ENCODE measurements at places on chromosomes 13 and 19.

- DNase-seq: no peak
These were observed 878 bp upstream of the ADAMTSL5 start for GRCh38 chr19:1513499-1514294.

DNA sequence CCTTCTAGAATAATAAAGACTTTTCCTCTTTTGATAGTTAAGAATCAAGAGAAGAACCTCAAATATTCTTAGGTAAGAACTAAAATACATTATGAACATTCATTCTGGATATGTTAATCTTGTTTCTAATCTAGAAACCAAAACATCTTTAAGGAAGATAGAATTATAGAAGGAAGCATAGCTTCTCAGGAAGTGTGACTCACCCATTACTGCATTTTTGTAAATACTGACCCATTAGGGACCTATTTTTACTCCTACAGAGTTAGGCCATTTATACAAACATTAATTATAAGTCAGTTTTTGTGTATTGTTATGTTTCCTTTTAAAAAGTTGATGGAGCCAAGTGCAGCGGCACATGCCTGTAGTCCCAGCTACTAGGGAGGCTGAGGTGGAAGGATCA, 147.1 kb downstream of the NUFIP1 start:
- DNase-seq: no peak

DNA sequence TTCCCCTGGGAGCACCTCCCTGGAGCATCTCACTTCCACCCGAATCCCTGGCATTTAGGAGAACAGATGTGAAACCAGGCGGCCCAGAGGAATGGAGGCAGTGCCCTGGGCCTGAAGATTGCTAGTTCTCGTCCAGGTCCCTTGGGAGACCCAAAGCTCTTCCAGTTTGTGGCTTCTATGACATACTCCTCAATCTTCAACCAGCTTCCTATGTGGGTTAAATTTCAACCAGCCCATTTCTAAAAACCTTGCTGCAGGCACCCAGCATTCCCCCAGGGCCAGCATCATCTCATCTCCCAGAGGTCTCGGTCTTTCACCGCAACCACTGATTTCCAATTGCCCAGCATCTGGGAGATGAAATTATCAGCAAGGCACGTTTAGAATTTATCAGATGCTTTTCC, 46.0 kb upstream of the STK24 start:
- no peak for DNase-seq

- no peak for DNase-seq
These were observed 2.4 kb downstream of the TIMM13 start for GRCh38 chr19:2424686-2425621.

GRCh38 chr13:38685974-38686576, 802 bp upstream of the FREM2 start:
- peak; percentile 8 for DNase-seq

DNA sequence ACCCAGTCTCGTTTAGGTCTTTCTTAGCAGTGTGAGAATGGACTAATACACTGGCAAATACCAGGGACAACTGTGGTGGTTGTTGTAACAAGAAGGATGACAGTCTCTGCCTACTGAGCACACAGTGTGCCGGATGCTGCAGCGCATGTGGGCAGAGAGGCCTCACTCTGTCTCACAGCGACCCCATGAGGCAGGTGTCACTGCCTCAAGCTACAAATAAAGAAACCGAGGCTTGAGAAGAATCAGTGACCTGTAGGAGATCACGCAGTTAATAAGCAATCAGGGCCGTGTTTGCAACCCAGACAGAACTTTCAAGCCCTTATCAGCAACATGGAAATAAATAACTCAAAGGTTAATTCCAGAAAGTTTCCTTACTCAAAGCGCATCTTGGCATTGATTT, 40.5 kb upstream of the GAS6 start:
- peak; percentile 55 for DNase-seq

DNA sequence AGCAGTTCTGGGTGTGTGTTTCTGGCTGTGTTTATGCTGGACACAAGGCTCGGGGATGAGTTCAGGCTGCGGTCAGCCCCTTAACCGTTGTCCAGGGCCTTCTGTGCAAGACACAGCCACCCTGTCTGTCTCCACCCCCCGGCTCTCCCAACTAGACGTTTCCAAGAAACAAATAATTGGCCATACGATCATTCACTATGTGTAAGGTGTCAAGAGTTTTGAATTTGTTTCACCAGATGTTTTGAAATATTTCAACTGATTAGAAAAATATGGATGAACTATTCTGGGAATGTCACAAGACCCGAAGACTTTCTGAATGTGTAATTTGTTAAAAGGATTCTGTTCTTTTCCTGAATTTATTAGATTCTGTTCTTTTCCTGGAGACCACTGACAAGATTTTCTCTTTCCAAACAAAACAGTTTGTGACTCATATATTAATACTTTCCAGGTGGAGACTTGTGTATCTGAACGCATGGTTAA, 318.2 kb downstream of the MYO16 start:
- no peak for DNase-seq

DNA sequence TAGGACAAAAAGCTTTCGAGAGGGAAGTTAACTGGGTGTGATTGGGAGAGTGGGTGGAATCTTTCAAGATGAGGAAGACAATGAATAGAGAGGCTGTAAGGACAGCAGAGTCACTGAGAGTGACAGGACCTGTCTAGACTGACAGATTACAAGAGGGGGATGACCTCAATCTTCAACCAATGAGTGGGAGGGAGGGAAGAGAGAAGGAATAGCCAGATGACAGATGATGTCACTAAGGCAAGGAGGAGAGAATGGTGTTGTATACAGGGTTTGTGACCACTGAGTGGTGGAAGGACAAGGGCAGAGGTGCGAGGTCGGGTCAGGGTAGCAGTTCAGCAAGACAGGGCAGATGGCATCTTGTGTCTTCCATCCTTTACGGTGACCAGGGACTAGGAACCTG, 5.8 kb upstream of the ILF3 start:
- DNase-seq: no peak

DNA sequence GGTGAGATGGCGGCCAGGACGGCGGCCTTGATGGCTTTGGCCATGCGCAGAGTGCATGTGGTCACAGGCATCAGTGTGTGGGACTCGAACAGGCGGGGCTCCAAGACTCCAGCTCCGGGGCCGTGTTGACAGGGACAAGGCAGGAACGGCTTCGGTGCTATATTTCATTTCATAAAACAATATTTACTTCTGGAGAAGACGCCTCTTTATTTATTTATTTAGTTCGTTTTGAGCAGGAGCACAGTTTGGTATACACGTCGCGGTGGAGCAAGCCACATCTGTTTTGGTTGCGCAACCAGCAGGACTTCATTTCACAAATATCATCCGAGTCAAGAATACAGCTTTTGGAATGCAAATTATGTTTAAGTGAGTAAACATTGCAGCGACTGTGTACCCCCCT, 166.7 kb upstream of the TSHZ3 start:
- DNase-seq: no peak

DNA sequence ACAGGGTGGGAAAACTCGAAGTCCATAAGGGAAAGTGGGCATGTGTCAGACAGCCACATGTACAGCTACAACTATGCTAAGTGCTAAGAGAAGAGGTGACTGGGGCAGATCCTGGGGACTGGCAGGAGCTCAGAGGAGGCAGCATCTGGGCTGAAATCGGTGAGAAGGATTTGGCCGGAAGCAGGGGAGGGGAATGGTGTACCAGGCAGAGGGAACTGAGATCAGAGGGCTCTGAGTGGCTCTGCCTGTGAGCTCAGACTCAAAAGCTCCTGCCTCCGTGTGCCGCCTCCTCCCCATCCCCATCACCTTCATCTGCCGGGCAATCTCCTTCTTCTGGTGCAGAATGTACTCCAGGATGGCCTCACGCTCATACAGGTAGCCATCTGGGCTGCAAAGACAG, 21.8 kb downstream of the NOSIP start:
- DNase-seq: no peak

GRCh38 chr13:25453850-25454365, 82.1 kb downstream of the ATP8A2 start:
- DNase-seq: no peak

DNA sequence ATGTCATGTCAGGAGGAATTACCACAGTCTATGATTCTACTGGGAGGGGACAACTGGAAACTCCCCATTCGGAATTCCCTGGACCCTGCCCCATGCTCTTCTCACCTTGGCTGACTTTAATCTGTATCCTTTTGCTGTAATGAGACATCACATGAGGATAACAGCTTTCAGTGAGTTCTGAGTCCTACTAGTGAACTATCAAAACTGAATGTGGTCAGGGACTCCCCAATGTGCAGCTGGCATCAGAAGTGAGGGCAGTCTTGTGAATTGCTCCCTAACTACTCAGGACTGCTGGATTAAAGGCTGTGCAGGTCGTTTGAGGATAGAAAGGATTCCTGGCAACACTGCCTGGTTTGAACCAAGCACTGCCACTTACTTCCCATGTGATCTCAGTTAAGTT, 15.2 kb downstream of the SIGLEC7 start:
- no peak for DNase-seq

DNA sequence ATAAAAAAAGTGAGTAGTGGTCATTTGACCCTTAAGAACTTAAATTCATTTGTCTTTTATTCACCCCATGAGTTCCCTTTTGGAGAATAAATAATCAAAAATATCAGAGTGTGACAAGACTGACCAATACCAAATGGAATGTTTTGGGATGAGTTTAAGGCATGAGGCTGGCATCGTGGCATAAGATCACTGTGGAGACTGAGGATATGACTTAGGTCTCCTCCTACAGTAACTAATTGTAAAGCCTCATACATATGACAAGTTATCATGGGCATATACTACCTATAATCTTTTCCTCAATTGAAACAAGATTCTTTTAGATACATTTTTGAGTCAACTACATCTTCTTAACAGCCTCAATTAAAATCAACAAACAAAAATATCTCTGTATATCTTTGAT, 782.0 kb downstream of the SLITRK1 start:
- DNase-seq: no peak

- no peak for DNase-seq
These were observed 2.7 kb upstream of the PLA2G4C start for GRCh38 chr19:48113190-48113917.

- no peak for DNase-seq
These were observed 46.4 kb downstream of the SOX1 start for GRCh38 chr13:112113348-112113747.

DNA sequence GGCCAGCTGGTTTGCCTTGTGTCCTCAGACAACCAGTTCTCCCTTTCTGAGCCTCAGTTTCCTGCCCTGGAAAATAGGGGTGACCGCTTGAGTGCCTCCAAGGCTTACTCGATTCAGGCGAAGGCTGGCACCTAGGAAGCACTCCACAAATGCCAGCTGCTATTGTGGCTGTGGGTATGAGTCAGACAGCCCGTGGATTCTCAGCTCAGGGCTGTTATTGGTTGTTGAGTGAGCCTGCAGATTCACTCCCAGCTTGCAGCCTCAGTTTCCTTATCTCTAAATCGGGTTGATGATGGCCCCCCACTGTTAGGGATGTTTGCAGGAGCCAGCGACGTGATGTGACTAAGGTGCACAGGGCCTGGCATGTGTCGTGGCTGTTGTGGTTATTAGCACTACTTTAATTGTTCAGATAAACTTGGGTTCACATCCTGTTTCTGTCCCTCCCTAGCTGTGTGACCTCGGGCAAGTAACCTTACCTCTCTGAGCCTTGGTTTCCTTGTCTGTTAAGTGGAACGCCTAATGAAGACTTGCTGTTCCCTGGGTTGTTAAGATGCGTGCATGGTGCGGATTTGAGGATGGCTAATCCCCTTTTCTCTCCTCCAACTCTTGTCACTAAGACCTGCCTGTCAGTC, 2.4 kb downstream of the MARK4 start:
- no peak for DNase-seq

GRCh38 chr19:21321996-21322395, 7.2 kb downstream of the ZNF708 start:
- no peak for DNase-seq

GRCh38 chr13:55155046-55155445, 1985.7 kb upstream of the PRR20A start:
- DNase-seq: no peak

DNA sequence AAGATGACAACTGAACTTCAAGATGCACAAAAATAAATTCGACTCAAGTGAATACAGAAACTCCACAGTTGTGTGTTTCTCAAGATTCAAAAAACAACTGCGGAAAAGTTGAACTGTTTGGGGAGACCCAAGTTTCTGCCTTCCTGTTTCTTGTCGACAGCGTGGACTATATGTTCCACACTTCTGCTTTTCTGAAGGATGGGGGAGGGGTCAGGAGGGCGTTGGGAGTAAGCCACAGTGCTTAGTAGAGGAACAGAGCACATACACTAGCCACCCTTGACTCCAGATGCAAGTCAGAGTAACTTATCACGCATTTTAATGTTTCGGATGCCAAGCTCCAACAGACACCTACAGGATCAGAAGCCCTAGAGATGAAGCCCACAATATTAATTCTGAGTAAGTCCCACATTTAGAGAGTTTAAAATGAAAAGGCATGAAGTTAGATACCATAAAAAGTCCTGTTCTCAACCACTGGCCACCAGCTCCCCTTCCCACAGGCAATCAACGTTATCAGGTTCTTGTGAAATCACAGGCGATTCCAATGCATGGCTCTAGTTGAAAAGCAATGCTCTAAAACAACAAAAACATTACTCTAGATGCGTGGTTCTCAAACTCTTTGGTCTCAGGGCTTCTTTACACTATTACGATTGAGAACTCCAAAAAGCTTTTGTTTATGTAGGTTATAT, 4.2 kb downstream of the TUBGCP3 start:
- no peak for DNase-seq

- peak; percentile 47 for DNase-seq
These were observed 4.3 kb downstream of the FAAP24 start for GRCh38 chr19:32976223-32976805.
